ENCODE measurements at places on chromosomes 2 and 18.
A peak's percentile ranks its signal among the peaks of the same experiment; 100 is the strongest.

GRCh38 chr2:72325592-72326422 lies 178.1 kb upstream of the CYP26B1 start:
- DNase-seq: peak; percentile 9

DNA sequence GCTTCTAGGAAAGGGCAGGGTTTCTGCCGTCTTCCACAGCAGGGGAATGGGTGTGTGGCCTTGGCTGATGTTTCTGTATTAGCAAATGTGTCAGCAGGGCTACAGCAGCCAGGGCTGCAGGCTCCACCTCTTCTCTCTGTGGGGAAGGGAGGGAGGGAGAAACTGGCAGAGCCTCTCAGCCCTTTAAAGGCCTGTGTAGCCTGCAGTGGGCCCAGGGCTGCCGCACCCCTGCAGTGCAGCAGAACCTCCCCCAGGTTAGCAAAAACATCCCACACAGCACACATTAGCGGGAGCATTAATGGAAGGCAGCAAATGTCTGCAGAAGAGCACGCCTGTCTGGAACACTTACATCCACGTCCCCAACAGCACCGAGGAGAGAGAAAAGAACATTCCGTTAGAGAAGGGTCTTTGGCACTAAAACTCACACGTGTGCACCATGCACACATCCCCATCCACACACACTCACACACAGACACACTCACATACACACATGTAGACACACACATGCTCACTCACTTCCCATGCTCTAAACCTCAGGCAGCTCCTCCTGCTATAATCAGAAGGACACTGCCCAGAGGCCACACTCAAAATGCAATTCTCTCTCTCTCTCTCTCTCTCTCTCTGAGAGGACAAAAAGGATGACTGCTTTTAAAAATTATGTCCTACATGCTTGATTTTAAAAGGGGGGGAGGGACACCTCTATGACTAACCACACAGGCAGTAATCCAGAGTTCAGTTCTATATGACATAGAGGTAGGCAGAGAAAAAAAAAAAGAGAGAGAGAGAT lies 24.1 kb downstream of the MRPL35 start:
- DNase-seq: no peak

GRCh38 chr2:46888421-46888952 lies 27.1 kb downstream of the MCFD2 start:
- no peak for DNase-seq

DNA sequence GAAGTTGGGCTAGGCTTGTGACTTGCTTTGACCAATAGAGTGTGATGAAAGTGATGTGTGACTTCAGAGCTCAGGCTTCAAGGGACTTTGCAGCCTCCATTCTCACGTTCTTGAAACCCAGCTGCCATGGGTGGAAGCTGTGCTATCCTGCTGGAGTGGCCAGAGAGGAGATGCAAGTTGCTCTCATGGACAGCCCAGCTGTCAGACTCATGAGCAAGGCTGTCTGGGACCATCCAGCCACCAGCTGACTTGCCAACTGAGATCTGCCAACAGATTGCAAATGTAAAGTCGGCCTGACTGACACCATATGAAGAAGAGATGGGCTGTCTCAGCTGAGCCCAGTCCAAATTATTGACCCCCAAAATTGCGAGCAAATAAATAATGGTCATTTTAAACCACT lies 226.4 kb upstream of the CXCR4 start:
- no peak for DNase-seq

DNA sequence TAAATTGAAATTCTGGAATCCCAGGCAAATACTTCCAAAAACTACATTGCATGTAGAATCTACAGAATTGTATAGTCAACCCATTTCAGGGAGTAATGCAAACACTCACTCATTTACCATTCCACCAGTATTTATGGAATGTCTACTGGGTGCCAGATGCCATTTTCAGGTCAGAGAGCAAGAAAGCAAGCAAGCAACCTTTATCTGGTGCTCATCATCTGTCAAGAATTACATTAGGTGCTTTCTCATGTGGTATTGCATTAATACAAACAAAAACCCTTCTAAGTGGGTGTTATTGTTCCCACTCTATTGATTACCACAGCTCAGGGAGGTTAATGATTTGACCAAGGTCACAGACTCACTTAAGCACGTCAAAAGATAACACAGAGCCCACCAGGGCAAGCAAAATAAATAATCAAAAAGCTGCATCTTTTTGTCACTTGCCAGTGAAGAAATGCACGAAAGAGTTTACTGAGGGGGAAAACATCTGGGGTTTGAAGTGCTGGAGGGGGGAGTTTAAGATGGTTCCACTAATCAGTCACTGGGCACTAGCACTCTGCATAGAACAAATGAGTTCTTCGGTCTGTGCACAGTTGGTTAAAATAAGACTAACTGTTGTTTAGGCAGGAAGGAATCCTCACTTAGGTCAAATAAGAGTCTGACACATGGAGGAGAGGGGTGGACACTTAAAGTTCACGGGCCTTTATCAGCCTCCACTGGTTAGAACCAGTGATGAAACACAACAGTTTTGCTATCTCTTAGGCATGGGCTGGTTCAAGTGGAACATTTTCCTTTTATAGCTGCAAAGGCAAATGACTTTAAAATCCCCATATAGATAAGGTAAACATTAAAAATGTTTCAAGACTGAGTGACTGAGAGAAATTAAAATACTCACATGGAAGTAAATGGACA lies 208.8 kb downstream of the CDH2 start:
- DNase-seq: no peak

DNA sequence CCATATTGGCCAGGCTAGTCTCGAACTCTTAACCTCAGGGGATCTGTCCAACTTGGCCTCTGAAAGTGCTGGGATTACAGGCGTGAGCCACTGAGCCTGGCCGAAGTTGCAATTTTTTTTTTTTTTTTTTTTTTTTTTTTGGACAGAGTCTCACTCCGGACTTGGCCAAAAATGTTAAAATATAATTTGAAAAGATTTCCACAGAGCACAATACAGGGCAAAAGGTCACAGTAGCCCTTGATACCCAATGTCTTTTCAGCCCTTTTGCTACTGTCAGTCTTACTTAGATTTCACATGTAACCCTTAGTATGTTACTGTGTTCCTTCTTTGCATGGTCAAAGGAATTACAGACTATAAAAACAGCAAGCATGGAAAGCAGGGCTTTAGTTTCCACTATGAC lies 42.6 kb upstream of the MAPRE2 start:
- DNase-seq: no peak

- DNase-seq: no peak
Observed at GRCh38 chr2:29215739-29216608, 100.8 kb downstream of the CLIP4 start.

DNA sequence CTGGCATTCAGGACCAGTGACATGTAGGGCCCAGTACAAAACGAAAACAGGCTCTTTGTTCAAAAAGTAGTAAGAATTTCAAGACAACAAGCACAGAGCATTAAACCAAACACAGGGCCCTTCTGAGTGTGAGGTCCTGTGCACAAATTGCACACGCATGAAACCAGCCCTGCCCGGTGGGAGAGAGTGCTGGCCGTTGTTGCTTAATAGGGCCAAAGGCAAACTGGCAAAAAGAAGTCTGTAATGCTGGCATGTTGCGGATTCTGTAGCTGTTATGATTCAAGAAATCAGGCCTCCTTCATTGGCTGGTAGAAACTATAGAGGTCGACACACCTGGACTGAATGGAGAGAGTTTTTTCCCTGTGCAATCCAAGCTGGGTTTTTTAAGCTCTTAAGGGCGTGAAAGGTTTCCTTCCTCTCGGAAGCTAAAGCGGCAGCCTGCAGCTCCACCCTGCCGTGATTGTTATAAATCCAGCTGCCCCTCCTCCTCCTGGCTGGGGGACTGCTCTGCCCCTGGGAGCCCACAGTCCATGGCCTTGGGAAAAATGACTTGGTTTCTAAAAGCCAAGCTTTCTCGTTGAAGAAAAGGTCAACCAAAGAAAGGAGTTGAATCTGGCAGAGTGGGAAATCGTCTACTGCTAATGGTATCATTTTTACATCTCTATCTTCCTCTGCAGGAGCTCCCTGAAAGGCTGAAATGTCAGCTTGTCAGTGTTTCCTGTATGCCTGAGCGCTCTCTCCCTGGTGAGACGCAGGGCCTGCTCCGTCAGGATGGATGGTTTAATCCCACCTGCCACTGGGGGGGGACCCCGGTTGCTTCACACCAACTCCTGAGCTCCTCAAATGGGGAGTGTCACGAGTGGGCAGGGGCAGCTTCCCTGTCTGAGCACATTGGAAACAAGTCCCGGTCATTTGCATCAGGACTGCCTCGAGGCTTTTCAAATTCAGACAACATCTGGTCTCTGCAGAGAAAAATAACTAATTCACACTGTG lies 143.6 kb downstream of the ALPK2 start:
- no peak for DNase-seq

DNA sequence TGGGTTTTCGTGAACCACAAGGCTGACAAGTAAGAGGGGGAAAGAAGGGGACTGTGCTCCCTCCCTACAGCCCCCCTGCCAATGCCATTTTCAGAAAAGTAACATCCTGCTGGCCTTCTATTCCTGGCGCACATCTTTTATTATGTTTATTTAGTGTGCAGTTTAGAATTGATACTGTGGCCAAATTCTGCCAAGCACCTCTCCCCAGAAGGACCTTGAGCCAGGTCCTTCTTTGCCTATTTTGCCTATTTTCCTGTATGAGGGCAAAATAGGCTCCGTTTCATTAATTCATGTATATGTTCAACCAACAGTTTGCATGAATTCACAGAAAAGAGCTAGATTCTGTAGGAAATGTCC lies 136.0 kb downstream of the MYO3B start:
- no peak for DNase-seq

DNA sequence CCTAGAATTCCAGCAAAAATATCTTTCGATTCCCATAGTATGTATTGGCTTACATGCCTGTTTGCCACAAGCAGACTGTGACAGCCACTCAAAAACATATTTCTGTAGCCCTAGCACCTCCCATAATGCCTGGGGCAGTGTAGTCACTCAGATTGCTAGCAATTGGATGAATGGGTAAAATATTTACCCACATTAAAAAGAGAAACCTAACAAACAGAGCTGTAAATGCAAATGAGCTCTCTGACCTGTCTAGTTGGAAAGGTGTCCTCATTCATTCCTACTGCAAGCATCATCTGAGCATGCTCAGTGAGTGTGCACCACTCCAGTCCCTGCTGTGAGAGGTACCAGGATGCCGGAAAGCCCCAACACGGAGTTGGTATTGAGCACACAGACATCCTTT lies 234.0 kb upstream of the RAB12 start:
- no peak for DNase-seq

- DNase-seq: no peak
Observed at GRCh38 chr2:178723786-178724346, 83.4 kb downstream of the TTN start.

DNA sequence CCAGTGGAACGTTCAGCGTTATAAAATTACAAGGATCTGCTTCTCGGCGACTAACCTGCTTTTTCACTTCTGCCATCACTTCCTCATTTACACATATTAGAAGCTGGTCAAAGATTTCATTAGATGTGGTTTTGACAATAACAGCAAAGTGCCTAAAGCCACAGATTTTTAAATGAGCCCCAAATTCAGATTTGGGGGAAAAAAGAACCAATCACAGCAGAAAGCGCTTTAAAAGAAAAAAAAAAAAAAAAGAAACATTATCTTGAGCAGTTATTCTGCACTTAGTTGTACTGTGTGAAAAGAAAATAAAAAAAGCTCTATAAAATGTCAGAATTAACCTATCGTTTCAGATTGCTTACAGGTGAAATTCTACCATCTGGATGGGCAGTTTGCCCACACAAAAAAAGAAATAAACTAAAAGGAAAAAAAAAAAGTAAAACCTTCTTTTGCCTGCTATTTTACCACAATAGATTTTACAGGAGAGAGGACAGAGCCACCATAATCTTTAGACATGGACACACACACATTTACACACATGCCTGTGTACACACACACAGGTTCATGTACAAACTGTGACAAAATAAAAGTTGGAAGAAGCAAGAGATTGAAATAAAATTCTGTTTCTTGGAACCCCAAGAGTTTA lies 167.2 kb downstream of the TCF4 start:
- DNase-seq: no peak

- no peak for DNase-seq
Observed at GRCh38 chr2:175883586-175884194, 118.4 kb downstream of the LNPK start.

DNA sequence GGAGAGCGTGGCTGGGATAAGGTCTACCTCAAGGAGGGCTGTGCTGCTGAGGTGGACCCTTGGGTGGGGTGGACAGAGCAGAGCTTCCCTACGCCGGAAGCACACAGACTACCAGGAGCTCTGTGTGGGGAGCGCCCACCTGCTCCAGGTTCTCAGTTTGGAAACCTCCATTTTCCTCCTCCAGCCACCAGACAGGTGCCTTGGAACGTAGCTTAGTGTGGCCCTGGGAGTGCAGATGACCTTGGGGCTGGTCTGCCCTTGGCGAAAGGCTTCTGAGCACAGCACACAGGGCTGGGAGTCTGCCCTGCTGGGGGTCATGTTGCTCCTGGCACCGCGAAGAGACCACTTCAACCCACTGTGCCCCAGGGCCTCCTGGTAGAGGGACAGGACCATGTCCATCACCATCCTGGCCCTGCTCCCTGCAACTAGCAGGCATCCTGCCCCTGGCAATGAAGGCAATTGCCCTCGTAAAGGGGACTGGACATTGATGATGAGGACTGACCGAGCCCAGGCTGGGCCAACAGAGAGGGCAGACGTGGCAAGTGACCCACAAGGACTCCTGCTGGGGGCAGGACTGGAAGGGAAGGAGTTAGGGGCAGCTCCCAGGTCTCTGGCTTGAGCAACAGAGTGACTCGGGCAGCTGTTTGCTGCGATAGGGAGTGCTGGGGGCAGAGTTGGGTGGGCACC lies 214.7 kb downstream of the CYP26B1 start:
- no peak for DNase-seq

DNA sequence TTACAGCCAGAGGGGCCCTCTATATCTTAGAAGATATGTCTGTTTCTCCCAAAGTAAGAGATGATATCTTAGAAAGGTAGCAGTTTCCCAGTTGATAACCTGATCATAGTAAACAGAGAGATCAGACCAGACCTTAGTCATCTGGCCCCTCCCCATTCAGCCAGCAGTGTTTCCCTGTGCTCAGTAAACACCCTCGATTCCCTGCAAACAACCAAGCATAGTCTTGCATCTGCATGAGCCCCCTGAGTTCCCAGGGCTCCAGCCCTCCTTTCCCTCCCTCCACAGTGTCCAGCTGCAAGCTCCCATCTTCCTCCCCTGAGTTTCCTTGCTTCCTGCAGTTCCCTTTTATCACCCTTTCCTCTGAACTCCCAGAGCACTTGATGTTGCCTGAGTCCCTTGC lies 20.3 kb downstream of the NRP2 start:
- no peak for DNase-seq

GRCh38 chr2:96510931-96511595 lies 5.9 kb upstream of the NEURL3 start:
- DNase-seq: no peak

DNA sequence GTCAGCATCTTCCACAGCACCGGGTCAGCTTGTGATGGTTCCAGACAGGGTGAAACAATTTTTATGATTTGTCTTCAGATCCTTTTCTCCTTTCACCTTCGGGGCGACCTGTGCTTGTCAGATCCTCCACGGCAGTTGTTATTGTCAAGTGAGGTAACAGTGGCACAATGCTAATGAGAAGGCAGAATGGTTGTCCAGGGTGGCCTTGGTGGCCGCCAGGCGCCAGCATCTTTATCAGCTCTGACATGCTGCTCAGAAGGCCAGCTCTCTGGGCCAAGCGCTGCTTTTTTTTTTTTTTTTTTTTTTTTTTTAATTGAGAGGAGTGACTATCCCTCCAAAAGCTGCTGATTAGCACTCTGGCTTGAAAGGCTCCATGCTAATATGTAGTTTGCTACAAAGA lies 52.3 kb upstream of the MGAT5 start:
- no peak for DNase-seq

GRCh38 chr2:40095000-40095399 lies 315.9 kb upstream of the THUMPD2 start:
- DNase-seq: no peak

GRCh38 chr2:219179601-219180465 lies 1.8 kb downstream of the RETREG2 start:
- no peak for DNase-seq

- no peak for DNase-seq
Observed at GRCh38 chr2:236607471-236608187, 38.0 kb downstream of the ACKR3 start.

Data from glomerular endothelial cell (primary cell).